ENCODE measurements at places on chromosomes 4 and X.

GRCh38 chr4:138243369-138243768, 1.2 kb upstream of the SLC7A11 start:
- DNase-seq, result peak; percentile 19

- no peak for DNase-seq
These were observed 18.5 kb downstream of the LAP3 start for GRCh38 chr4:17595471-17596005.

GRCh38 chr4:113450295-113451080, 311.1 kb downstream of the CAMK2D start:
- no peak for DNase-seq

GRCh38 chrX:9345957-9346356, 118.9 kb upstream of the TBL1X start:
- no peak for DNase-seq

GRCh38 chr4:148857239-148857972, 415.2 kb upstream of the NR3C2 start:
- no peak for DNase-seq

- no peak for DNase-seq
These were observed 364.0 kb downstream of the TMA16 start for GRCh38 chr4:163858515-163858914.

DNA sequence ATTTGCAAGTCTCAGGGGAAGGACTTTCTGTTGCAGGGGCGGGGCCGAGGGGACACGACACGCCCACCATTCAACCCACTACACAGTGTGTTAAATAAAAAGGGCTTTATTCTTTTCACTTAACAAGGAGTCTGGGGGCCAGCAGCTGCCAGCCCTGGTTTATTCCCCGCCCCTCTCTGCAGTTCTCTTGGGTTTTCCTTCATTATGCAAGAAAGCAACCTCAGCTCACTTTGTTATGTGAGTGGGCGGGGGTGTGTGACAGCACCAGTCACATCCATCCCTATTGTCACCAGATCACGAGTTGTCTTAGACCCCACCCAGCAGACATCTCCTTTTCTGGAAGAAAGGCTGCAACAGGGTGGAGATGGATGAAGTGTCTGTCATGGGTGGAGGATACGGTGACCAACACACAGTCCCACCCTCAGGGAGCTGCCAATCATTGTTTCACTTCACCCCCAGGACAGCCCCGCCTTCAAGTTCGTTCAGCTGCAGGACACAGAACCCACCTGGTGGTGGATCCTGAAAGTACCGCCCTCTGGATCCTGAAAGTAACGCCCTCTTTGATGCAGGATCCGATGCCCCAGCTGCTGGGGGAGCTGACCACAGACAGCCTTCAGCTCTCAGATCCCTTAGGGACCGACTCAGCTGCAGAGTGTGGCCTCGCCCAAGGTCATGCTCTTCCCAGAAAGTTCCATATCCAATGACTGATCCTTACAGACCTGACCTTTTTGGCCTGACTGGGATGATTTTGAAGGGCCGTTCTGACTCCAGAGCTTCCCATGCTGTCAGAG, 79.6 kb downstream of the SMIM20 start:
- DNase-seq, result peak; percentile 17

- DNase-seq, result no peak
These were observed 17.8 kb upstream of the HUWE1 start for GRCh38 chrX:53704294-53704693.

DNA sequence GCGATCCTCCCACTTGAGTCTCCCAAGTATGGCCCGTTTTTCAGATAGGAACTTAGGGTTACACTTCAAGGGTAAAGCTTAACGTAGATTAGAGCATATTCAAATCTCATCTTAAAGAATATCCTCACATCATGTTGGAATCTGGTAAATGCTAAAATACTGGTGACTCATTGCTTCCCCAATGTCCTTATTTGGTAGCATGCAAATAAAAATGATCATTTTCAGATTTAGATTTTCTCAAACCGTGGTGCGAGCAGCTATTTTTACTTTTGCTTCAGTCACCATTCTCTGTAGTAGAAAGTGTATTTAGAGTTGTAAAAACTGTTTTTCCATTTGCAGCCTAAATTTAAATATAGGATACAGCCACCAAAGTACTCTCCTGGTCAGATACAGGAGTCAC, 101.5 kb upstream of the MAML3 start:
- DNase-seq, result no peak

DNA sequence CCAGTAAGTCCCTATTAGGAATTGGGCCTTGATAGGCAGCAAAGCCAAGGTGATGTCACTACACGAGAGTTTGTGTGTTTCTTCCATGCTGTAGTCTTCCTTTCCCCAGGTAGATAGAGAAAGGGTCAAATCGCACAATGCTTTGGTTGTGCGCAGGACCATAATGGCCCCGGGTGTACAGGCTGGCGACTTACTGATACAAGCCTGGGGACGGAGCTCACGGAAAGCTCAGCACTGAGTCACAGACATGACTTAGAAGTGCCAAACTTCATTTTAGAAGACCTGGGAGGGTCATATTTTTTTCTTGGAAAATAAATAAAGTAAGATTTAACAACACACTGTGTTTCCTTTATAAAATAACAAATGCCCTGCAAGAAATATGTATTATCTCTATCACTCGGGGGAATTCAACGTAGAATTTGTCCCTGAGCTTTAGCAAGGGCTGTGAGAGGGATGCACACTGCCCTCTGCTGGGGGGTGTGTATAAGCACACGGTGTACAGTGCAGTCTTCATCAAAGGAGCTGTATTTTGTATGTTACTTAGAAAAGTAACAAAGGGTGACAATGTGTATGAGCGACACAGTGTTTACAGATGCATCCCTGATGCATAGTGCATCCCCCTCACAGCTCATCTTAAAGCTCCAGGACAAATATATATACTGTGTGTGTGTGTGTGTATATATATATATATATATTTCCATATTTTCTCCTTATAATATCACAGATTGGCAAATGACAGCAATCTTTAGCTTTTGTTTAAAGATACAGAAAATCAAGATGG, 254.5 kb upstream of the VEGFC start:
- peak; percentile 87 for DNase-seq

- no peak for DNase-seq
These were observed 56.3 kb downstream of the PPEF2 start for GRCh38 chr4:75845992-75846391.

GRCh38 chrX:136031626-136032025, 46.4 kb downstream of the SLC9A6 start:
- no peak for DNase-seq

GRCh38 chr4:16912896-16913295, 14.5 kb upstream of the LDB2 start:
- DNase-seq, result no peak

- no peak for DNase-seq
These were observed 29.5 kb downstream of the SMPX start for GRCh38 chrX:21728276-21728968.

- DNase-seq, result no peak
These were observed 148.4 kb upstream of the PLAC1 start for GRCh38 chrX:134806707-134807038.

DNA sequence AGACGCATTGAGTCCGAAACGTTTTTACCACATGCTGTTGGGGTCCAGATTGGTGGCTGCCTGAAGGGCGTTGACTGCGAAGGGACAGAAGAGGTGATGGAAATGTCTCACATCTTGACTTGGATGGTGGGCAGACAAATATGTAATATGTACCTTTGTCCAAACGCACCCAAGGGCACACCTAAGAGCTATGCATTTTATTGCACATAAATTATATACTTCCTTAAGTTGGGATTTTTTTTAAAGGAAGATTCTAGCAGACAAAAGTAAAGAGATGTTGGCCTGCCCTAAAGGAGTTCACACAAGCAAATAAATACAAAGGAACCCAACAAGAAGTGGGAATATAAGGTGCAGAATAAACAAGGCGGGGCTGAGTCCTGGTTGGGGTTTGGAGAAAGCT, 91.1 kb upstream of the TBL1X start:
- no peak for DNase-seq

- DNase-seq, result no peak
These were observed 24.3 kb downstream of the TBCK start for GRCh38 chr4:106291678-106292077.

- no peak for DNase-seq
These were observed 8.4 kb downstream of the BTK start for GRCh38 chrX:101377547-101377946.

GRCh38 chr4:4461850-4462249, 74.9 kb downstream of the NSG1 start:
- no peak for DNase-seq

- no peak for DNase-seq
These were observed 66.0 kb downstream of the TRMT44 start for GRCh38 chr4:8506373-8507195.

DNA sequence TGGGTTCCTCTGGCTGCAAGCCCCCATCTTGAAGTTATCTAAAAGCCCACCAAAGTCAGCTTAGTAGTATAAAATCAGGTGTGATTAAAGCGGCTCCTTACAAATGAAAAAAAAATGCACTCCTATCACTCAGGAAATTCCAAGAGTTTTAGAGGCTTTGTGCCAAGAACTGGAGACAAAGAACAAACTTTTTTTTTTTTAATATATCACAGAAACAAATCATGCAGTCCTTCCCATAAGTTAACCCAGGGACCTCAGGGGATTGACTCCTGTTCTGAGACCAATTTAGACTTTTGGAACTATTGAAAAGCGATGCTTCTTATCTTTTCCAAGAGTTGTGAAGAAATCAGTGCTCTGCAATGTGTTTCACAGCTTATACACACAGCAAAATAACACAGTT, 53.6 kb downstream of the HHIP start:
- DNase-seq, result peak; percentile 18

GRCh38 chr4:94262163-94263016, 54.7 kb downstream of the SMARCAD1 start:
- DNase-seq, result peak; percentile 60

DNA sequence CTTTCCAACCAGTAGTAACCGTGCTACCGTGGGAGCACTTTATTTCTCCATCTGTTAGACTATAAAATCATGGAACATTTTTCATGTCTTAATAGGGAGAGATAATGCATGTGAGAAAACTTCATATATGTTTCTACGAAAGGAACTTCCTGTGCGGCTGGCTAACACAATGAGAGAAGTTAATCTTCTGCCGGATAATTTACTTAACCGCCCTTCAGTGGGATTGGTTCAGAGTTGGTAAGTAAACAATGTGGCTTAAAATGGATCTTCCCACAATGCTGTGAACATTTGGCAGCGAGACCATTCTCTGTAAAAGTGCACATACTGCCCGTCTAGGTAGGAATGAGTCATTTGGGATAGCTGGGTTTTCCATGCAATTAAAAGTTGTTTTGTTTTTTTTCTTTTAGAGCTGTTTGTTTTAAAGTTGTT, 29.6 kb downstream of the PDK3 start:
- DNase-seq, result peak; percentile 88

DNA sequence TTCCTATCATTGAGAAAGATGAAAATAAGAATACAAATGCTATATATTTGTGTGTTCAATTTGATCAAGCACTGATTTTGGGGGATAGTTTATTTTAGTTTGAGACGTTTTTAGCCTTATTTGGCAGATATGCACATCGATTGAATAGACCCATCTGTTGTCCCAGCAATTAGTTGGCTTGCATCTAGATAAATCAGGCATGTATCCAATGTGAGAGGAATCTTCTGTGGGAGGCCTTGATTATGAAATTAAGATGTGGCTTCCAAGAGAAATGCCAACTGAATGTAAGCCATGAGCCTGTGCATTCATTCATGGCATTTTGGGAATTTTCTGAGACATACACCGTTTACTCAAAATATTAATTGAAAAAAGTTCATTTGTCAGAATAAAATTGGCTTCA, 623.1 kb downstream of the TECRL start:
- no peak for DNase-seq

- no peak for DNase-seq
These were observed 648.3 kb downstream of the SPRY1 start for GRCh38 chr4:124044867-124045266.

DNA sequence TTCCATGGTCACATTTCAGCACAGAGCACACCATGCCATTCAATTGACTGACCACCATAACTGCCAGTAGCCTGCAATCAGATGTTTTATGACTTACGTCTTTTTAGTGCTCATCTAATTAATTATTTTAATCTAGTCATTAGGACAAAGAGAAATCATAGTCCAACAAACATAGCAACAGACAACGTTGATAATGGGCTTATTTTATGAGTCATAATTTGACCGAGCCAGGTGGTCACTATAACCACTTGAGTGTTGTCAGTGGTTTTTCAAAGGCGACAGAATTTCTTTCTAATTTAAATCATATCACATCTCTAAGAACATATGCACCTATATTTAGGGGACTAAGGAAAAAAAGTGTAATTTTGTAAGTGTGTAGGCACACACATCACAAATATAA, 1.9 kb downstream of the SEC24D start:
- DNase-seq, result no peak

GRCh38 chr4:46594661-46595060, 204.7 kb upstream of the GABRA2 start:
- DNase-seq, result peak; percentile 4

DNA sequence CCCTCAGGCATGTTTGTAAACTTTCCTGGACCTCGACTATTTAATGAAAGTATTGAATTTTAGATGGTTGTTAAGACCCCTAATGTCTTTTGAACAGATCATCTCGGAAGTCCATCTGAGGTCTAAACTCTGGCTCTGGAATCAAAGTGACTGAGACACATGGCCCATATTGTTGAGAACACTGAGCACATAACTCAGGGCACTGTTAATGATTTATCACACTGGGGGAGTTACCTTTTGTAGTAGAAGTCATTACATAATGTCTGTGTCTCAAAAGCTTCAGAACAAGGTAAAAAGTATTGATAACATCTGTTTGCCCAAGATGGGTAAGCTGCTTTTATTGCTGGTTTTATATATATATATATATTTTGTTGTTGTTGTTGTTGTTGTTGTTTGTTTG, 103.4 kb upstream of the HS3ST1 start:
- DNase-seq, result no peak
